ENCODE measurements at places on chromosomes 4 and X. TPM values are rescaled to one million over a fixed set of nuclear protein-coding genes. Genes with fewer than 3 reads are reported as not detected.
A peak's percentile ranks its signal among the peaks of the same experiment; 100 is the strongest.

DNA sequence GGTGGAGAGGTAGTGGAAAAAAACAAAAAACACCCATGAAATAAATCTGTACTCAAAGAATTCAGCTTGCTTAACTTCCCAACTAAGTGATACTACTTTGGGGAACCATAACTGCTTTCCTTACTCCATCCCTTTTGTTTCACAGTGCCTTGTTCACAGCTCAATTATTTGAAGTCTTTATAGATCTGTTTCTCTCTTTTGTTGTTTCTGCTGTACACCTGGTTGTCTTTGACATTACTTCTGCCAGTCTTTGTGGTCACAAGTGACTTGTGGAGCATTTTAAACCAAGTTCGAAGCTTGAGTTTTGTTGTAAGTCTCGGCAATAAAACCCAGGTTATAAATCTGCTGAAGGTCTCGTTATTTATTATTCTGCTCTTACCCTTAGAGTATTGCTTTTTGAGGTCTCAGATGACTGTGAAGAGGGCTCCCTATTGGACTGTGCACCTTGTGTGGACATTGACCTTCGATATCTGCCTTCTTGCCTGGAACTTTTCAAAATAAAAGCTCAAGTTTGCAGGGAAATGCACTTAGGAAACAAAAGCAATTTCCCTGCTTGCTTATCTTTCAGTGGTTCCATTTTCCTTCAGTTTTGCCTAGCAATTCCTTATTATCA, 59.8 kb downstream of the ANK2 start:
- H3K27me3 ChIP-seq: peaks cover under 1% of the 10 kb centered on the region
- no peak overlapping the region for H3K27ac ChIP-seq
- no peaks in the 10 kb centered on the region for H3K36me3 ChIP-seq

GRCh38 chr4:48979914-48980579, 6.0 kb upstream of the CWH43 start:
- H3K4me3 ChIP-seq: no peak overlapping the region
- H3K27ac ChIP-seq: no peak overlapping the region
- H3K27me3 ChIP-seq: peaks cover 10% of the 10 kb centered on the region
- no peak for DNase-seq
- no peaks in the 10 kb centered on the region for H3K4me1 ChIP-seq
- no peaks in the 10 kb centered on the region for H3K36me3 ChIP-seq

DNA sequence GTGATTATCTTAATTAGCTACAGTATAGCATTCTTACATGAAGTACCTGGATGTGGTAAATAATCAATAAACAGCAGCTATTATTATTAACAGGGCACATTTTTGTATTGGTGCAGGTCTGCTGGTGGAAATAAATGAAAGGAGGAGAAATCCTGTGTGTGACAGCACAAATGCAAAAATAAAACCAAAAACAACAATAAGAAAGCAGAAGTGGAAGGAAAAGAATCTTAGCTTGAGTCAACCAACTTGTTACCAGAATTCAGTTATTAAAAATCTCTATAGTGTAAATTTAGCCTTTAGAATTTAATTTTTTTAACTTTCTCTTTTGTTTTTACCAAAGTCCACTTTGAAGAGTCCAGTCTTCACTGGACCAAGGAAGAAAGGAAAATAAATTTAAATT, 63.1 kb upstream of the LSM6 start:
- H3K36me3 ChIP-seq: no peaks in the 10 kb centered on the region
- no peak for DNase-seq
- peaks cover 10% of the 10 kb centered on the region for H3K27me3 ChIP-seq
- H3K4me1 ChIP-seq: no peaks in the 10 kb centered on the region
- no peak overlapping the region for H3K27ac ChIP-seq

PWWP3B gene
- total RNA-seq: not detected

- H3K36me3 ChIP-seq: no peaks in the 10 kb centered on the region
- H3K27ac ChIP-seq: no peak overlapping the region
- no peak overlapping the region for H3K4me3 ChIP-seq
Measured at GRCh38 chrX:17700976-17701375, 36.3 kb upstream of the SCML1 start.

GRCh38 chrX:72280321-72280845, 3.3 kb upstream of the RPS4X start:
- H3K4me1 ChIP-seq: peaks cover 6% of the 10 kb centered on the region
- peaks cover 18% of the 10 kb centered on the region for H3K27me3 ChIP-seq
- no peak overlapping the region for H3K27ac ChIP-seq
- peaks cover 8% of the 10 kb centered on the region for H3K36me3 ChIP-seq

DNA sequence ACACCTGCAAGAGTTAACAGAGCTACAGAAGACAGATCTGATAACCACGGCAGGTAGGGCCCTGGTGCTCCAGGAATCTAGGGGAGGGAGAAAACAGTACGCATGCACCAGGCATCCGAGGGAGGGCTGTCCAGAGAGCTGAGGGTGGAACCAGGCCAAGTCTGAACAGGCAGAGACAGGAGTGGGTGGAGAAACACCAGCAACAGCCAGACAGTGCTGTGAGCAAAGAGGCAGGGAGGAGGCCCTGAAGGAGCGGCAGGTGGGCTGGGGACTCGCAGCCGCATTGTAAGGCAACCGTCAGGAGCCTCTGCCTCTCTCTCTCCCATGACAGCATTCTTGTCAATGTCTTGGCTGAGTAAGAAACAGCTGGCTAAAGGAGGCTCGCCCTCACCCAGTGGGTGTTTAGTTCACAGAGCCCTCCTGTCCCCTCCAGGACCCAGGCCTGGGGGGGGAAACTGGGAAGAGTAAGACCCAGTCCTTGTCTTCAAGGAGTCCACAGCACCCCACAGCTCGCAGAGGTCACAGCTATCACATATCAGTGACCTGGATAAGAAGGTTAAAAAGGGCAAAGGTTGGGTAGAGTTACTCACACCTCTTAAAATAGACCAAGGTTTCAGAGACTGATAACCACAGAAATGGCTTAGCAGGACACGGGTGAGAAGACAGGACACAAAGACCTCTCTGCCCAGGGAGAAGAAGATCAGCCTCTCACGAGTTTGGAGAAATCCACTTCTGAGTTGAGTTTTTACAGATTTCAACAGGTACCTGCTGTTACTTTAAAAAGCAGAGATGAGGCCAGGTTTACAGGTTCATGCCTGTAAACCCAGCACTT, 10.5 kb downstream of the ACSL1 start:
- no peak for DNase-seq
- H3K4me1 ChIP-seq: peaks cover 73% of the 10 kb centered on the region

DNA sequence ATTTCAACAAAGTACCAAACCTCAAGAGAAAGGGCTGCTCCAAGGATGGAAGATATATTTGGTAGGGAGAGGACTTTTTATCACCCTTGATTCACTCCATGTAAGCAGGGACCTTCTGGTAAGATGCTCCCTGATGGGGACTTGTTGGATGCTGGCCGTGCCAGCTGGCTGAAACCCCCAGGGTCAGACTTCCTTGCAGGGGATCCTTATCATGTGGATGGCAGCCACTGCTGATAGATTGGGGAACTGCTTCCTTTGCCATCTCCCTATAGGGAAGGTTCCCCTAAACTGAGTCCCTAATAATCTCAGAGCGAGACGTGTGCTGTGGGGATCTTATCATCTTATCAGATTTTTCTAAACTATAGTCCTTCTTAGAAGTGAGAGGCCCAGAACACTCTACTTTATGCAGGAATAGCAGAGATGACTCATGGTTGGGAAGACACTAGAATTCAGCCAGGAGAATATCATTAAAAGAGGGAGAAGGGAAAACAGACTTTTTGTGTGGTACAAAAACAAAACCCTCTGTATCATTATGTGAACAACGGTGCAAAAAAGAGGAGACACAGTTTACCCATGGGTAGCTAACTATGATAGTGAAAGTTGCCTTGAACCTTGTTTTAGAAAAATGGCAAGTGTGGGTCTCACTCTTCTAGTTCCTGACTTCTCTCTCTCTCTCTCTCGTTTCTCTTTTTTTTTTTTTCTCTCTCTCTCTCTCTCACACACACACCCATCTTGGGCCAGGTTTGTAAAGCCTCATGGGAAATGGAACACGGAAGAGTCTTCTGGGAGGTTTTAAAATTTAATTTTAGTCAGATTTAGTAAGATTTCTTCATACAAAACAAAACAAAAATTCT, 16.1 kb downstream of the RHOH start:
- H3K36me3 ChIP-seq: peaks cover 73% of the 10 kb centered on the region
- no peak for DNase-seq
- no peaks in the 10 kb centered on the region for H3K27me3 ChIP-seq
- H3K4me1 ChIP-seq: peaks cover 88% of the 10 kb centered on the region

NPY2R gene
- total RNA-seq: not detected

GRCh38 chrX:3231766-3232165, 114.7 kb downstream of the MXRA5 start:
- DNase-seq: no peak
- H3K4me1 ChIP-seq: no peaks in the 10 kb centered on the region
- H3K27ac ChIP-seq: no peak overlapping the region
- H3K4me3 ChIP-seq: no peak overlapping the region

- peak overlapping the region; percentile 84 for H3K27ac ChIP-seq
- no peak for DNase-seq
- H3K4me1 ChIP-seq: peaks cover 61% of the 10 kb centered on the region
- peaks cover 50% of the 10 kb centered on the region for H3K36me3 ChIP-seq
- peak overlapping the region; percentile 80 for H3K4me3 ChIP-seq
Measured at GRCh38 chrX:11764602-11765067, 6.6 kb downstream of the MSL3 start.

GRCh38 chrX:103376979-103377324, 614 bp downstream of the BEX3 start:
- H3K27ac ChIP-seq: no peak overlapping the region
- no peaks in the 10 kb centered on the region for H3K27me3 ChIP-seq
- peaks cover 5% of the 10 kb centered on the region for H3K4me1 ChIP-seq
- DNase-seq: no peak
- no peaks in the 10 kb centered on the region for H3K36me3 ChIP-seq
- H3K4me3 ChIP-seq: peak overlapping the region; percentile 74

FAM149A gene
- total RNA-seq: 0.61 TPM

BEX4 gene
- total RNA-seq: 5.1 TPM

- H3K36me3 ChIP-seq: no peaks in the 10 kb centered on the region
- H3K27me3 ChIP-seq: peaks cover 4% of the 10 kb centered on the region
- H3K4me3 ChIP-seq: no peak overlapping the region
- no peaks in the 10 kb centered on the region for H3K4me1 ChIP-seq
- DNase-seq: no peak
- no peak overlapping the region for H3K27ac ChIP-seq
Measured at GRCh38 chrX:118961866-118962560, 12.4 kb upstream of the LONRF3 start.

DNA sequence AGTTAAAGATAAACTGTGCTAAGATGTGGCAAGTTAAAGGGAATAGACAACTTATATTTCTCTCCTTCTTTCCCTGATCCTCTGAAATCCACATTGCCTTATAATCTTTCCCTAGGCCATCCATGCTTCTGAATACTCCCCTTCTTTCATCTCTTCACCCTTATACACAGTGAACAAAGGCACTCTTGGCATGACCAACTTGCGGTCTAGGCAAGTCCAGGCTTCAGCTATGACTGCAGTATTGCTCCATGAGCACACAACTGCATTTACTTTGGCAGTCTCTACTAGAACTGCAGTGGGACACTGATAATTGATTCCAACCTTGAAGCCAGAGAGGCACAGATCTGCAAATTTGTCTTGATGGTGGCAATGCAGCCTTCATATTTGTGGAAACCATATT, 24.2 kb upstream of the UBA6 start:
- no peaks in the 10 kb centered on the region for H3K27me3 ChIP-seq
- DNase-seq: no peak
- no peak overlapping the region for H3K4me3 ChIP-seq
- peaks cover 23% of the 10 kb centered on the region for H3K4me1 ChIP-seq

GRCh38 chr4:102503301-102503746, 2.2 kb downstream of the NFKB1 start:
- H3K27ac ChIP-seq: peak overlapping the region; percentile 80
- peaks cover 27% of the 10 kb centered on the region for H3K36me3 ChIP-seq
- H3K27me3 ChIP-seq: no peaks in the 10 kb centered on the region
- DNase-seq: no peak
- H3K4me1 ChIP-seq: peaks cover 46% of the 10 kb centered on the region

- H3K4me3 ChIP-seq: no peak overlapping the region
- H3K4me1 ChIP-seq: peaks cover 7% of the 10 kb centered on the region
- H3K27ac ChIP-seq: no peak overlapping the region
- no peak for DNase-seq
- peaks cover 1% of the 10 kb centered on the region for H3K36me3 ChIP-seq
Measured at GRCh38 chr4:37946503-37947179, 13.6 kb upstream of the PTTG2 start.

DNA sequence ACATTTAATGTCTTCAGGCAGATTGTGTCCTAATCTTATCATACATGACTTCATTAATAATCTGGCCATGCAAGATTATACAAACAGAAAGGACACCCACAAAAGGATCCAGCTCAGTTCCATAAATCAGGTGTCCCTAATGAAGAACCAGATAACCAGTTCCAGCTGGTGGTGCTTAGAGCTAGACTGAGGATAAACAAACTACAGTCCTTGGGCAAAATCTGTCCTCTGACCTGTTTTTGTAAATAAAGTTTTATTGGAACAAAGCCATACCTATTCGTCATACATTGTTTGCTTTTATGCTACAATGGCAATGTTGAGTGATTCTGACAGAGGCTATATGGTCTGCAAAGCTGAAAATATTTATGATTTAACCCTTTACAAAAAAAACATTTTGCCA, 199.5 kb downstream of the MID1IP1 start:
- no peaks in the 10 kb centered on the region for H3K27me3 ChIP-seq
- H3K4me3 ChIP-seq: no peak overlapping the region
- DNase-seq: no peak
- no peaks in the 10 kb centered on the region for H3K36me3 ChIP-seq

All from activated T-helper 1 cell treated with anti-CD3 and anti-CD28 coated beads, Interleukin-12 subunit alpha, Interleukin-12 subunit beta, Interleukin-2, Interleukin-4 antibody, amounts not matched to agents 30 ng/mL and 10 ng/mL and 1 ng/mL, durations not matched to agents 14 hours and 24 hours and 36 hours (primary cell).